ENCODE measurements at places on chromosomes 11 and 22. TPM values are rescaled to one million over a fixed set of nuclear protein-coding genes. Genes with fewer than 3 reads are reported as not detected.

CCDC116 gene
- total RNA-seq: not detected

SYCE3 gene
- 0.22 TPM for total RNA-seq

ANKK1 gene
- total RNA-seq: 0.10 TPM

JAM3 gene
- total RNA-seq: 4.0 TPM

CEP126 gene
- total RNA-seq: 2.1 TPM

SUN2 gene
- 43.0 TPM for total RNA-seq

KIF18A gene
- total RNA-seq: 17.6 TPM

OR52K1 gene
- not detected for total RNA-seq

GPHA2 gene
- total RNA-seq: not detected

PNPLA5 gene
- total RNA-seq: 0.06 TPM

CCDC188 gene
- not detected for total RNA-seq

UCP3 gene
- 0.92 TPM for total RNA-seq

RNF121 gene
- total RNA-seq: 45.4 TPM

SCUBE1 gene
- total RNA-seq: 0.18 TPM

WT1 gene
- total RNA-seq: 5.5 TPM

ACRV1 gene
- total RNA-seq: 0.12 TPM

OLFML1 gene
- total RNA-seq: not detected

SCUBE2 gene
- 0.29 TPM for total RNA-seq

GALNT18 gene
- total RNA-seq: 31.9 TPM

GPR152 gene
- total RNA-seq: not detected

CNTN5 gene
- total RNA-seq: not detected

SOX10 gene
- total RNA-seq: not detected

GAS2 gene
- total RNA-seq: 0.52 TPM

SMIM35 gene
- not detected for total RNA-seq

FLRT1 gene
- total RNA-seq: 0.05 TPM

TOMT gene
- not detected for total RNA-seq

OR52I2 gene
- not detected for total RNA-seq

VPREB1 gene
- total RNA-seq: not detected

HORMAD2 gene
- total RNA-seq: not detected

SEPTIN3 gene
- total RNA-seq: 0.90 TPM

OR52I1 gene
- total RNA-seq: not detected

C2CD2L gene
- total RNA-seq: 5.6 TPM

DLG2 gene
- total RNA-seq: 0.23 TPM

TRIM48 gene
- total RNA-seq: not detected

CLMP gene
- total RNA-seq: 25.5 TPM

CD6 gene
- total RNA-seq: 0.10 TPM

RFPL2 gene
- 0.11 TPM for total RNA-seq

PGA5 gene
- total RNA-seq: not detected

CALCA gene
- not detected for total RNA-seq

OVCH2 gene
- not detected for total RNA-seq

CCDC134 gene
- total RNA-seq: 3.1 TPM

CELSR1 gene
- total RNA-seq: 24.1 TPM

OR8B8 gene
- not detected for total RNA-seq

HEPHL1 gene
- not detected for total RNA-seq

SPON1 gene
- total RNA-seq: not detected

OR10A2 gene
- total RNA-seq: not detected

PDGFD gene
- 5.9 TPM for total RNA-seq

FAM111B gene
- total RNA-seq: 6.1 TPM

OPCML gene
- not detected for total RNA-seq

SCGB1A1 gene
- total RNA-seq: 0.37 TPM

SYT7 gene
- total RNA-seq: 0.93 TPM

CCDC117 gene
- total RNA-seq: 8.2 TPM

MMP3 gene
- total RNA-seq: not detected

NCR3LG1 gene
- total RNA-seq: 2.4 TPM

OR4D6 gene
- not detected for total RNA-seq

OR5A1 gene
- total RNA-seq: not detected

THYN1 gene
- 18.9 TPM for total RNA-seq

ANGPTL5 gene
- total RNA-seq: 0.14 TPM

OR51I1 gene
- not detected for total RNA-seq
